ENCODE measurements at places on chromosomes 12 and 14.

GRCh38 chr12:104546575-104546974 is 89.8 kb downstream of the CHST11 start:
- no peak for DNase-seq

GRCh38 chr12:18192119-18192518 is 69.2 kb upstream of the PIK3C2G start:
- DNase-seq: no peak

- DNase-seq: no peak
Measured at GRCh38 chr14:93120517-93120916, 4.8 kb upstream of the ITPK1 start.

DNA sequence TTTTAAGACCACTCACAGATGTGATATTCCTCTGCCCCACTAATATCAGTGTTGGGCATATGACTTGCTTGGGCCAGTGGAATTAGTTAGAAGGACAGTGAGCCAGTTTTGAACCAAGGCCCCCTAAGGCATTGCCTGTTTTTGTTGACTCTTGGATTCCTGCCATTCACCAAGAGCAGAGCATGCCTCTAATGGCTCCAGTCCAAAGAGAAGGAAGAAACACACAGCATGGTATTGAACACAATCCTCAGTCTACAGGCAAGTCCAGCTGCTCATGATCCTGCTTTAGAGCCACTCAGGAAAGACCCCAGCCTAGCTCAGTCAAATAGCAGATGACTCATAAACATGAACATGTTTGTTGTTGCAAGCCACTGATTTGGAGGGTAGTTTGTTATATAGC is 1201.5 kb downstream of the BCL11B start:
- DNase-seq: no peak

DNA sequence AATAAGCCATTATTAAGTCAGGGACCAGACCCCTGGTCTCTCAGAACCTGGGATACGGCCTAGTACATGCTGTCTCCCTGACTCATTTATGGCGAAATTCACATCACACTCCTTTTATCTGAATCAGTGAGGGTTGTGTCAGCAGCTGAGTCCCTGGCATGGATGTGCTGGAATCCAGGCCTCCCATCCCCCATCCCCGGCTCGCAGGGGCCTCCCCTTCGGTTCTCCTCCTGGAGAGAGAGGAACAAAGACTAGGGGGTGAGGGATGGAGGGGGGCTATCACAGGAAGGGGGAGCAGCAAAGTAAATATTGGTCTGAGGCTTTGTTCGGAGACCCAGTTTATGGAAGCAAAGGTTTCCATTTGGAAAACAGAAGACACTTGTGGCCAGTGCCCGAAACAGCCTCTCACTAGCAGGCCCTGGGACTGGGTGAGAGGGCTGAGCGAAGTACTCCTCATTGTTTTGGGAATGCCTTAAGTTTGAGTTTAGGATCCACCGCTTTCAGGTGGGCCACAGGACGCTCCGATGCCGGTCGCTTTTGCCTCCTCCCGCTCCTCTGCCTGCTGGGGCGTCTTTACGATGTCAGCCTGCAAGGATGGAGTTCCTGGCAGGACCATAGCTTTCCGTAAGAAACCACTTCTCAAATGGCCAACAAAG is 145.0 kb downstream of the PRKCH start:
- DNase-seq: peak; percentile 74

DNA sequence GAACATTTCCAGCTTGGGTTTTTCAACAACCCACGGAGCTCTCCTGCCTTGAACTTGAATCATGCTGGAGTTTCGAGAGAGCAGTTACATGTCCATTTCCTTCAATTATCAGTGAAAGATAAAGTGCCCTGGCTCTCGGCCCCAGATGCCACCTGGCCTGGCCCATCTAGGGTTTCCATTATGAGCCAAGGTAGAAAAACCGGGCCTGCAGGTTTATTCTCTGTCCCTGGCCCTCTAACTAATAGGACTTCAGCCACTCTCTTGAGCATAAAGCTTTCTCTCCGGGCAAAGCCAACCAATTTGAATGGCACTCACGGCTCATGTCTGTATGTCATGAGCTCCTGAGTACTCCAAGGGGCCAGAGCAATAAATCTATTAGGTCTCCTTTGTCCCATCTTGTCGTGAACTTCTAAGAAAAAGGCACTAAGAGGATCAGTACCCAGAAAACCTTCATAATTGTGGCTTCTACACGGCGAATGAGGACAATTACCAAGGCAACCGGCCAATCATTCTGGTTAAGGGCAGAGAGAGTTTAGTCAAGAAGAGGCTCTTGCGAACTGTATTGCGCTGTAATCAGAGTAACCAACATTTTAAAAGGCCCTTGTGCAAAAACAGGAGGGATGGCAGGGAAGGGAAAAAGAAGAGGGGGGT is 392.3 kb downstream of the MED13L start:
- DNase-seq: no peak

- DNase-seq: no peak
Measured at GRCh38 chr14:71301611-71302010, 394.4 kb downstream of the PCNX1 start.

GRCh38 chr14:74804219-74804825 is 41.2 kb downstream of the YLPM1 start:
- DNase-seq: peak; percentile 13

Measured in BJ (cell line).